ENCODE measurements at places on chromosomes 2 and 18.

DNA sequence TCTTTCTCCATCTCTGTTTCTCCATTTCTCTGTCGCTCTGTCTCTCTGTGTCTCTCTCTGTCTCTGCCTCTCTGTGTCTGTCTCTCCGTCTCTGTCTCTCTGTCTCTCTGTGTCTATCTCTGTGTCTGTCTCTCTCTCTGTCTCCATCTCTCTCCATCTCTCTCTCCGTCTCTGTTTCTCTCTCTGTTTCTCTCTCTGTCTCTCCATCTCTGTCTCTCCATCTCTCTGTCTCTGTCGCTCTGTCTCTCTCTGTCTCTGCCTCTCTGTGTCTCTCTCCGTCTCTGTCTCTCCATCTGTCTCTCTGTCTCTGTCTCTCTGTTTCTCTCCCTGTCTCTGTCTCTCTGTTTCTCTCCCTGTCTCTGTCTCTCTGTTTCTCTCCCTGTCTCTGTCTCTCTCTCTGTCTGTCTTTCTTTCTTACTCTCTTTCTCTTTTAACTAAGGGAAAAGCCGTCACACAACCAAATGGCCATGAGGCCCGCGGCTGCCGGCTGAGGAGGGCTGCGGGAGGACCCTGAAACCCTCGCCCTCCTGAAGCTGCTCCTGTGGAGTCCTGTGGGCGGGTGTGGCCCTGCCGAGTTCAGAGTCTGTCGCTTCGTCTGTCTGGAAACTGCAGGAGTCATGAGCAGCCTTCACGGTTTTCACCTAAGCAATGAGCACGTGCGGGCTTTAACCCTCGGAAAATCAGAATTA lies 29.3 kb downstream of the NFATC1 start:
- DNase-seq, result no peak

GRCh38 chr2:181395851-181396250 lies 61.3 kb upstream of the ITGA4 start:
- DNase-seq, result no peak

DNA sequence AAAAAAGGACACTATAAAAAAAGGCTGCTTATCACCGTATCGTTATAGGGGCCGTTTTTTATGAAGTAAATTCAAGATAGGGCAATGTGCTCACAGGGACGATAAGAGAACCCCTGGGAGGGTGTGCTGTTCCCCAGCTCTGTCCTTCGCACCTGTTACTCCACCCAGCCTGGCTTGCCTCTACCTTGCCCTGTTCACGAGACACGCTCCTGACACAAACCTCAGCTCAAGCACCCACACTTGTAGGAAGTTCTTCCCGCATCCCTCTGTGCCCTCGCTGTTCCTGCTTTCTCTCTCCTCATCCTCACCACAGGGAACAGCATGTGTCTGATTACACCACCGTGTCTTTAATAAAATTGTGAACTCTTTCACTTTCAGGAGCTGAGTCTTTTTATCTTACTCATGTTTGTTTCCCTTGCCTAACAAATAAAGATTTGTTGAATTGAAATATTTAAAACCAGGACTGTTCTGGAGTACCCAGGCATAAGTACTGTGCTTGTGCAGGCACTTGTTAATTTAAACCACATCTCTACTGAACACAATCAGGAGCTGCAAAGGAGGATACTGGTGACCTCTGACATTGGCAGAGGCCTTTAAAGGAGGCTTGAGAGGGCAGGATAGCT lies 26.0 kb upstream of the KIDINS220 start:
- no peak for DNase-seq

GRCh38 chr2:8692783-8693156 lies 10.9 kb downstream of the ID2 start:
- DNase-seq, result no peak

DNA sequence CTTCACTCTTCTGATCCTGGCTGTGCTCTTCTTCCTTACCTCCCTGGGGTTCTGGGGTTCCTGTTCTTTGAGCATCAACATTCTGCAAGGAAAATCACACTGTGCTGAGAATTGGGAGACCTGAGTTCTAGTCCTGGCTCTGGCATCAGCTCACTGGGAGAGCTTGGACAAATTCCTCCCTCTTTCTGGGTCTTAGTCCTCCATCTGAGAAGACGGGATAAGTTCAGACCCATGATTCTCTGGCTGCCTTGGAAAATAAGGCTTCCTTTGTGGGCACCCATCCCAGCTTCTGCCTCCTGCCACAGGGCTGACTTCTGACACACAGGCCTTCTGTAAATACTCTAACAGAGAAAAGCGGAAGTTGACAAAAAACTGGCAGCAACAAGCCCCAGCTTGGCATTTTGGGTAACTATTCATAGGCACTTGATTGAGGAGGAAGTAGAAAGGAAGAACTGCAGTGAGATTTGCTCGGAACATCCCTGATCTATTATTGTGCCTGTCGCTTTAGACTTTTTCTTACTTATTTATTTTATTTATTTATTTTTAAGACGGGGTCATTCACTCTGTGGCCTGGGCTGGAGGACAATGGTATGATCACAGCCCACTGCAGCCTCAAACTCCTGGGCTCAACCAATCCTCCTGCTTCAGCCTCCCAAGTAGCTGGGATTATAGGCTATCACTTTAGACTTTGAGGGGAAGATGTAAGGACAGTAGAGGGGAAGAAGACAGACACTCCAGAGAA lies 7.9 kb downstream of the PCBP1 start:
- DNase-seq, result no peak

- no peak for DNase-seq
These were observed 417.9 kb downstream of the PID1 start for GRCh38 chr2:228853151-228853550.

DNA sequence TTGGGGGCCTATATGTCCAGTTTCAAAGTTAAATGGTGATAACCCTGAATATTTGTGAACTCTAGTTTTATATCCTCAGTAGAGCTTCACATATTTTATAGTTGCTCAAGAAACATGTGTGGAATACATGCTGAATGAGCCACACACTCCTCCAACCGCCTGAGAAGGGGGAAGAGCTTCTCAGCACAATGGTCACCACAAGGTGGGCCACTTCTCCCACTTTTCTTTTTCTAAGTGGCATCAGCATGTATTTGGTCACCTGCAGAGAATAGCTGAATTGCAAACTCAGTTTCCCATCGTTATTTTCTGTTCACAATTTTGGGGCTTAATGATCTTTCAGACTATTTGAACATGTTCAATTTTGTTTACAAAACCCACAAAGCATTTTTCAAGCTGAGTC lies 340.5 kb downstream of the PARD3B start:
- no peak for DNase-seq

GRCh38 chr2:234991793-234992192 lies 40.0 kb downstream of the SH3BP4 start:
- DNase-seq, result no peak

- no peak for DNase-seq
These were observed 258.8 kb downstream of the SLC8A1 start for GRCh38 chr2:40192864-40193669.

DNA sequence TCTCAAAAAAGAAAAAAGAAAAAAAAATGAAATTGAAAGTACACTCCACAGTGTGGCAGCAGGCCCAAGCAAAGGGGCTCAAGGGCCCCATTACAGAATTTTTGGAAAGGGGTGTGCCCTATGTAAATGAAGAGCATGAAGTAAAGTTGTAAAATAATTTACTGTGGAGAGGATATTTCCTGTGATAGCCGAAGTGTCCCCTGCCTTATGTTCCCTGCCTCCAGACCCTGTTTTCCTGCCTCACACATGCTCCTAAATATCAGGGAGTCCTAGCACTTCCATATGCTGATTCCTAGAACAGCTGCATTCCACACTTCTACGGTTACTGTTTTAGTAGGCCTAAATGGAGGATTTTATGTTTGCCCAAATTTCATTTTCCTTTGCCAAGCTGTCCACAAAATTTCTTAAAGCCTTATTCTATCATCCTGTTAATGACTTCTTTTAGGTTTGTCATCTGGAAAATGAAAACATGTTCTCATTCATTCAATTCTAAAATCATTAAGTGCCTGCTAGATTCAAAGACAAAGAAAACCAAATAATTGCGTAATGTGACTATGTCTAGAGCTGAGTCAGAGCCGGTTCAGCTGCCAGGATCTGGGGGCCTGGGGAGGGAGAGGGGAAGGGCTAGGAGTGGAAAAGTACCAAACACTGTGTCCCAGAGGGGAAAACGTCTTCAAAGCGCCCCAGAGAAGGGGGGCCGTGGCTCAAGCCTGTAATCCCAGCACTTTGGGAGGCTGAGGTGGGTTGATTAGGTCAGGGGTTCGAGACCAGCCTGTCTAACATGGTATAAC lies 25.9 kb upstream of the IMPA2 start:
- DNase-seq, result no peak

GRCh38 chr2:72138921-72139381 lies 8.7 kb downstream of the CYP26B1 start:
- DNase-seq, result no peak

DNA sequence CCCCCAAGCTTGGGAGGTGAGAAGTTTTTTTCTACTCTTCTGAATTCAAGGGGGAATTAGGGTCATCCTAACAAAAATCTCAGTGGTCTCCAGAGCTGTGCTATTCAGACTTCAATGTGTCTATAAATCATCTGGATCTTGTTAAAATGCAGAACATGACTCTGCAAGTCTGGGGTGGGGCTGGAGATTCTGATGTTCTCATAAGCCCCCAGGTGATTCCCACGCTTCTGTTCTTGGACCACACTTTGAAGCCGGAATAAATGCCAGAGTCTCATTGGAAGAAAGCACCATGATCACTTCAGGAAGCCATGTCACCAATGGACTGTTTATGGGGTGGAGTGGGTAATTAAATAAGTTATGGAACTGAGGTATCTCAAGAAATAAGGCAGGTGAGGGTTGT lies 22.2 kb upstream of the SLC16A14 start:
- DNase-seq, result no peak

GRCh38 chr2:61585383-61585782 lies 47.2 kb upstream of the XPO1 start:
- DNase-seq, result no peak

DNA sequence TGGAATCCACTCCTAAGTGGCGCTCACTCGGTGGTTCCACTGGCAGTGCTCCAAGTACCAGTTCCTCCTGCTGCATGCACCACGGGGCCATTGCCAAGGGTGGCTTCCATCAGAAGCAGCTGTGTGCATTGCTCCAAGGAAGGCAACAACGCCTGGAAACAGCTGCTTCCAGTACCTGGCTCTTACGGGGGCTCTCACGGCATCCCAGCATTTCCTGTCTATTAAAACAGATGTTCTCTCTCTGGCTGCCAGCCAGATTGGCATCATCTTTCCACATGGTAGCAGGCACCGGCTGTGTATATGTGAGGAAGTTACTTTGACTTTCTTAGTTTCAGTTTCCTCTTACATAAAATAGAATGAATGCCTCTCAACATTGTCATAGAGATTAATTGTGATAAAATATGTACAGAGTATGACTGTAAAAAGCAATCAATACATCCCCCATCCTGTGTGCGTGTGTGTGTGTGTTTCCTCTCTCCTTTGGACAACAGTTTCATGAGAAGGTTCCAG lies 84.9 kb downstream of the CMPK2 start:
- DNase-seq, result no peak

DNA sequence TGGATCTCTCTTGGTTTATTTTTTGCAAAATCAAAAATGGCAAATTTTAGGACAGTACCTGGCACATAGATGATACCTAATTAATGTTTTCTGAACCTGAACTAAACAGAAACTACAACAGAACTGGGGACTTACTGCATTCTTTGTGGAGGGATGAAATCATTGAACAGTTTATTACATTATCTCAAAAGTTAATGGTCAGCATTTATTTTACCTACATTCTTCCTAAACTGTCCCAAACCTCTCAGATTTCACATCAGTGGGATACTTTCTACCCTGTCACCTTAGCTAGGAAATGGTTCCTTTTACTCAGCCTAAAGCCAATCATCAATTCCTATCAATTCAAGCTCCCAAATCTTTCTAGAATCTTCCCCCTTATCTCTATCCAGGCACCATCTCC lies 10.3 kb downstream of the NIF3L1 start:
- DNase-seq, result no peak

- no peak for DNase-seq
These were observed 143.6 kb downstream of the VAPA start for GRCh38 chr18:10057401-10057893.

GRCh38 chr2:235674812-235675211 lies 181.0 kb downstream of the AGAP1 start:
- no peak for DNase-seq

- DNase-seq, result no peak
These were observed 422.3 kb upstream of the CELF4 start for GRCh38 chr18:37987901-37988300.

DNA sequence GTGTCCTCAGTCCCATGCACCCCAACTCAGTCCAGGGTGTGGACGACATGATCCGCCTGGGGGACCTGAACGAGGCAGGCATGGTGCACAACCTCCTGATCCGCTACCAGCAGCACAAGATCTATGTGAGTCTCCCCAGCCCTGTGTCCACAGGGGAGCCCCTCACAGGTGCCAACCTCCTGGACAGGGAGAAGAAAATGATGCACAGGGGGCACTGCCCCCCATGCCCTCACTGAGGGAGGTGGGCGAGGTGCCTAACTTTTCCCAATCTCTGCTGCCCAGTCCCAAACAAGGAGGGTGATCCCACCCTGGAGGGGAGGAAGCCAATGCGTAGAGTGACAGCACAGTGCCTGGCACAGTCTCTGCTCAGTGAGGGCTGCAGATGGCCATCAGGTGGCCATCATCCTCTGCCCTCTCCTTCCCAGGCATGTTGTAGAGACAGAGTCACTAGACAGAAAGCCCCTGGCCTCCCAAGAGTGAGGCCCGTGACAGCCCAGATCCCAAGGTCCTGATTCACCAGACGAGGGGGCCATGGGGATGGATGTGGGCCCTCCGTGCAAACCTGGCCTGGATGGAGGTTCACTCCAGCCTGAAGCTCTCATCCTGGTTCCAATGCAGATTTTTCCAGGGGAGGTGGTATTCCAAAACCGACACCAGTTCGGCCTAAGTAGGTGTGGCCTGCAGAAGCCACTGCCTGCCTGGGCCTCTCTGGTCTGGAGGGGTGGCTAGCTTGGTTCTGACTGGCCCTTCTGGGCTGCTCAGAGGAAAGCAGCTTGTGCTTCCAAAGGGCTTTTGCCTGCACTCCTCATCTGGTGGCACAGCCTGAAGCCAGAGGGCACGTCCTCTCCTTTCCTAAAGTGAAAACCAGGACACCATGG lies 30.0 kb downstream of the MYO7B start:
- no peak for DNase-seq

DNA sequence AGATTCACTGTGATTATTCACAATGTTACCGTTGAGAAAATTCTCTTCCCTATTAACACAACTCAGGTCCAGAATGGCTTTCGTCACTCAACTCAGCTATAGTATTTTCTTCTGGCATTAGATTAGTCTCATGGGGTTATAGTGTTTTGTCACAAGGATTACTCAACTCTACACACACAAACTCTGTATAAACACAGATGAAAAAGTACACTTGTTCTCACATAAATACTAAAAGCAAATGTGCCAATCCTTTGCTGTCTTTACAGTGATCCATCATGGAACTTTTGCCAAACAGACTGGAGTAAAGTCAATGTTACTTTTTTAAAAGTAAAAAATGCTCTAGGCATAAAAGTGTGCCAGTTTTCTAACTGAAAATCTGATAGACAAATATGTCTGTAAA lies 267.6 kb downstream of the RBM43 start:
- DNase-seq, result no peak

GRCh38 chr18:57167617-57168308 lies 20.9 kb downstream of the BOD1L2 start:
- DNase-seq, result no peak

- DNase-seq, result no peak
These were observed 54.8 kb downstream of the TMEM18 start for GRCh38 chr2:622357-622756.

All from stimulated activated CD8-positive, alpha-beta memory T cell treated with anti-CD3 and anti-CD28 coated beads, Interleukin-4, amount 100 ng/mL, for 4 hours (primary cell).